ENCODE measurements at places on chromosomes 2 and 18.

- DNase-seq = no peak
These were observed 184.2 kb downstream of the GLI2 start for GRCh38 chr2:120919771-120920453.

- no peak for DNase-seq
These were observed 32.2 kb upstream of the SPRED2 start for GRCh38 chr2:65464604-65465003.

GRCh38 chr2:227888289-227888688 lies 16.9 kb downstream of the DAW1 start:
- DNase-seq = no peak

- DNase-seq = no peak
These were observed 458.8 kb downstream of the METTL4 start for GRCh38 chr18:2112435-2113045.

DNA sequence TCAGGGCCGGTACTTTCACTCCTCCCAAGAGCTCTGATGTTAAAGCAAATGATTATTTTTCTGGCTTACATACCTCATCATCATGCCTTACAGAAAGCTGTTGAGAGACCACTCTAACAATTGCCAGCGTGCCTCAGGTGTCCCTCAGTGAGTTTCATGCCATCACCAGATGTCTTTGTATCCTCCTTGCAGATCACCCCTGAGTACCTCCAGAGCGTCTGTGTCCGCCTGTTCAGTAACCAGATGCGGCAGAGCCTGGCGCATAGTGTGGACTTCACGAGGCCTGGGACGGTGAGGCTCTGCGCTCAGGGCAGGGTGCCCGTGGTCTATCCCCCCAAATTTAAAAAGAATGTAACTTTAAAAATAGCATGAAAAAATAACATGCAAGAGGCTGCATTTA lies 41.3 kb downstream of the ARMC9 start:
- no peak for DNase-seq

- no peak for DNase-seq
These were observed 181.4 kb downstream of the MYO5B start for GRCh38 chr18:50013363-50014138.

- no peak for DNase-seq
These were observed 81.1 kb downstream of the LRRFIP1 start for GRCh38 chr2:237708491-237708890.

DNA sequence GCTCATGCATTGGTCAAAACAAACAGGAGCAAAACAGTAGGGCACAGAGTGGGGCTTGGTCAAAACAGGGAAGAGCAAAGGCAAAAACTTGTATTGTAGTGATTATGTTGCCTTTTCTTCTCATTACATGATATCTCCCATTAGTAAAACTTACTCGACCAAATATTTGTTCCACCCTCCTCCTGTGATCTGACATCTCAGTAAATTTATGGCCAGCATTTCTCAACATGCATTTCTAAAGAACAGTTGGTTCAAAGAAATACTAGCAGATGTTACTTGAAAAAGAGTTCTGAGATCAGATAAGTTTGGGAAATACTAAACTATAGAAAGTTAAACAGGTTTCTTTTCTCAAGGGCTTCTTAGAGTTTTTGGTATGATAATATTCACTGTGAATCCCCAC lies 423.1 kb downstream of the FIGN start:
- no peak for DNase-seq

DNA sequence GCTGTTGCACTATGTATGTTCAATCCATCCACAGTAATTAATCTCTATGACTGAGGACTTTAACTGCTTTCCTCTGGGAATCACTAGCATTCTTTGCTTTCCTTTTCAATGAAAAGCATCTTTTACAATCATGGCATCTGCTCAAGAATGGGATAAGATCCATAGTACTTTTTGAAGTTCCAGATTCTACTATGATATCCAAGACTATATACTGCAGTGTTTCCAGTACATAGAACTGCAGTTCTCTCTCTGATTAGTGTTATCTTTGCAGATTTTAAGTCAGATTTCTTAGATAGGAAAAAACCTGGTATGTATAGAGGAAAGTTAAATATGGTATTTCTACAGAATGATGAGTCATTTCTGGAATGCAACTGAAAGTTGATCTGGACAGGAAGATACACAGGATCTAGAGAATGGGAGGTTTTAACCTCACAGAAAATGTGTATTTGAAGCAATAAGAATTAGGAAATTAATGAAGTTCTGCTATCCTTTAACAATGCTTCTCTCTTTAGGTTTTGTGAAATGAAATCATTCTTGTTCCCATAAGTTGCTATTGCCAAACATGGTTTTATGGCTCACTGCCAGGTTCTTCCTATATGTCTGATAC lies 670.7 kb downstream of the ERBB4 start:
- DNase-seq = peak; percentile 13

DNA sequence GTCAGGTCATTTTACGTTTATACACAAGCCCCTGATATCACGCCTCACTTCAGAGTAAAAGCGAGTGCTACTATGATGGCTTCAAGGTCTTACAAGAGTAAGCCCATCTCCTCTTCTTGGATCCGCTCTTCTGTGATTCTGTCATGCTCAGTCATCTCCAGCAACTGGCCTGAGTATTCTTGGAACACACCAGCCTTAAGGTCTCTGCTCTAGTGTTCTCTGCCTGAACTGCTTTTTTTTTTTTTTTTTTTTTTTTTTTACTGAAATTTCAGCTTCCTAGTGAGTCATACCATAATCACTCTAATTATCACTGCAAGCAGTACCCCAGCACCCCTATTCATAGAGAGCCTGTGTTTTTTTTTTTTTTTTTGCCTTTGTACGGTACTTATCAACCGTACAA lies 1228.9 kb downstream of the CNTNAP5 start:
- no peak for DNase-seq

DNA sequence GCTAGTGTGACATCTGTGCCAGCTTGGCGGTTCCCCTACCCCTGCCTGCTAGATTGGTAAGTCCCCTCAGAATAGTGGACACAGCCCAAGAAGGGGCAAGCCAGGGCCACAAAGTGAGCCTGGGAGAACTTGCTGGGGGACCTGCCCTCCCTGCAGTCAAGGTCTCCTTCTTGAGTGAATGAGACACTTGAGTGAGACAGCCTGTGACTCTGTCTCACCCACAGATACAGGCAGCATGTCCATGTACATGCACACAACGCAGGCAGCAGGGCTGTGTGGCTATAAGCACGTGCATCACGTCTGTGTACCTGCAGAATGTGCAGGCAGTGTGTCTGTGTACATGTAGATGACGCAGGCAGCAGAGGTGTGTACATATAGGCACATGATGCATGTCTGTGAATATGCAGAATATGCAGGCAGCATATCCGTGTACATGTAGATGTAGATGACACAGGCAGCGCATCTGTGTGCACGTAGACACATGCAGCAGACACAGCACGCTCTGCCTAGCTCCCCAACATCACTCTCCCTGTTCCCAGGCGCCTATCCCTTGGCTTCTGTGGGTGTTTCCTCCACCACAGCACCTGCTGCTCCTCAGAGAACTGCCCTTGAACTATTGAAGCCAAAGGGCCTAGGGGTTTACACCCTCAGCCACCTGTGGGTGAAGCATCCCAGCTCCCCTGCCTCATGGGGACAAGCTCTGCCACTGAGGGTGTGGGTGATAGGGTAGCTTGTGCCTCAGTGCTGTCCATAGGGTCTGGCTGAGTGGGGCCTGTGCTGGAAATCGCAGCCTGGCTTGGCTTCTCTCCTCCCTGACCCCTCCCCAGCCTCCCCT lies 147.2 kb upstream of the TWIST2 start:
- no peak for DNase-seq

DNA sequence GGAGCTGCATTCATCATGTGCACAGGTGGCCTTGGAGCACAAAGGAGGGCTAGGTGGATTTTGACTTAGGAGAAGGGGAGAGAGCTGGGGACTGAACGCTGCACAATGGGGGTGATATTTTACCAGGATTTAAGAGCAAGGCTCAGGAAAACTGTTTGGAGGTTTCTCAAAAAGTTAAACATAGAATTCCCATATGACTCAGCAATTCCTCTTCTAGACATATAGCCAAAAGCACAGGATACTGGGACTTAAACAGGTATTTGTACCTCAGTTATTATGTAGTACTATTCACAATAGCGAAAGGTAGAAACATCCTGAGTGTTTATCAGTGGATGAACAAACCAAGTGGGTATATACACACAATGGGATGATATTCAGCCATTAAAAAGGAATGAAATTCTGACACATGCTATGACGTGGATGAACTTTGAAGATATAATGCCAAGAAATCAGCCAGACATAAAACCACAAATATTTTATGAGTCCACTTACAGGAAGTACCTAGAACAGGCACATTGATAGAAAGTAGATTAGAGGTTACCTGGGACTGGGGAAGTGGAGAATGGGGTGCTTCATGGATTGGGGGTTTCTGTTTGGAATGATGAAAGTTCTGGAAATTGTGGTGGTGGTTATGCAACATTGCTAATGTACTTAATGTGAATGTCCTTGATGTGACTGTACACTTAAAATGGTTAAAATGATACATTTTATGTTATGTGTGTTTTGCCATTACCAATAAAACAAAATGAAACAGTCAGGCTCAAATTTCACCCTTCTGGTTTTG lies 216.9 kb downstream of the HAUS1 start:
- DNase-seq = no peak

GRCh38 chr2:8413589-8414135 lies 268.2 kb upstream of the ID2 start:
- DNase-seq = no peak

DNA sequence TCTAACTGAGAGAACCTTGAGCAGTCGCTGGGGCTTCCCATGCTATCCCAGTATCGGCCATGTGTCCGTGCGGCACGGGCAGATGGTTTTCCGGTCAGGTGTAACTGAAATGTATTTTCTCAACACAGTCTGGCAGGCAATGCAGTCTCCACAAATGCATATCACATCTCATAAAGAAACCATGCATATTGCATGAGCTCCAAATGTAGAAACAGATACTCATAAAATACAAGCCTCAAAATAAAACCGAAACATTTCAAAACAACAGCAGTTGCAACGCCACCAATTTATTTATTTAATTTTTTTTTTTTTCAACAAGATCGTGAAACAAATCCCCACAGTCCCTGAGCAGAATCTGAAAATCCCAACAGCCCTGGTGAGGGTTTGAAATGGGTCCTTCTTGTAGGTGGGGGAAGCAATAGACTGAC lies 299.4 kb downstream of the LPIN1 start:
- peak; percentile 86 for DNase-seq

GRCh38 chr18:75884728-75885127 lies 457.2 kb upstream of the SMIM21 start:
- DNase-seq = no peak

- no peak for DNase-seq
These were observed 29.4 kb upstream of the MBP start for GRCh38 chr18:77161961-77162360.

DNA sequence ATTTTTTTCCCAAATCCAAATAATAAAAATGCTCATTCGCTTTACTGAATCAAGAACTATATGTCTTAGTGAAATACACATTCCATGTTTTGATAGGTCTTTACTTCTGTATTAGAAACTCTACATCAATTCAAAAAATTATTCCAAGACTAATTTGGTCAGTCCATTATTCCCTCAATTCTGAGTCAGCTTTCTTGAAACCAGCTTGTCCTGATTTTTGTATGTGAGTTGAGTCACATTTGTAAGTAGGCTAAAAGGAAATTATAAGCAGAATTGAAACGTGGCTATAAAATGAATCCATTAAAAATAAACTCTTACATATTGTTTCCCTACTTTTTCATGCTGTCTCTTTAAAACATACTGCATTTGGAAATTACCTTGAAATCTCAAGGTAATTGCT lies 113.0 kb downstream of the DNER start:
- DNase-seq = no peak

DNA sequence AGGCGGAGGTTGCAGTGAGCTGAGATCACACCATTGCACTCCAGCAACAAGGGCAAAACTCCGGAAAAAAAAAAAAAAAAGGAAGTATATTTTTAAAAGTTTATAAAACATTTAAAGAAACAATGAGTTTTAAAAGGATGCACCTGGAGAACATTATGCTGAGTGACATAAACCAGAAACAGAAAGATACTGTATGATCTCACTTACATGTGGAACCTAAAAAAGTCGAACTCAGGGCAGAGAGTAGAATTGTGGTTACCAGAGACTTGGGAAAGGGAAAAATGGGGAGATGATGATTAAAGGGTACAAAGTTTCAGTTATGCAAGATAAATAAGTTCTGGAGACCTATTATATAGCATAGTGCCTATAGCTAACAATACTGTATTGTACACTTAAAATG lies 52.8 kb upstream of the RTN4 start:
- DNase-seq = no peak

DNA sequence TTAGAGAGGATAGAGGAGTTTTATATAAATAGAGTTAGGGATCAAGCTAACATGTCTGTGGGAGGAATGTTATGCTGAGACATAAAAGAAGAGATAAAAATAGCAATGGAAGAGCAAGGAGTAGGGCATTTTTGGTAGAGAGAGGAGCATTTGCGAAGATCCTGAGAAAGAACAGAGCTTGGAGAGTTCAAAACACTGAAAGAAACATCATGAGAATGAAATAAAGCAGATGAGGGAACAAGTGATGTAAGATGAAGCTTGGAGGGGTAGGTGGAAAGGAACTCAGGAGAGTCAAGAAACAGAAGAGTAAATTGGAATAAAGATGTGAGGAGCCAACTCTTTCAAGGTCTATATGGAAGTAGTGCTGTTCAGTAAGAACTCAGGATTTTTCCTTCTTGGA lies 308.6 kb downstream of the PARD3B start:
- DNase-seq = no peak

DNA sequence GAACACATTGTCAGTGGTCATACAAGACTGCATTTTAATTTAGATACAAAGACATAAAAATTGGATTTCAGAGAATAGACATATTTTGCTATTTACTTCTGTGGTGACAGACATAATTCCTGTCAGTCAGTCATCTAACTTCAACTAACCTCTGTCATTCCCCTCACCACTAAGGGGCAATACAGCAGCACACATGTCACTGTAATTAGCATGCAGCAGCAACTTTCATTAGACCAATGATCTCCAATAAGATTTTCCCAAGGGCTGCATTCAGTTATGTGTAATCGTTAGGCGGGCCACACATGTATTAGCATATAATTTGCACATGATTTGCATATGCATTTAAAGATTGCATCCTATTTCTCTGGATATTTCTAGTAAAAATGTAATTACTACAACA lies 624.5 kb downstream of the NR4A2 start:
- no peak for DNase-seq

DNA sequence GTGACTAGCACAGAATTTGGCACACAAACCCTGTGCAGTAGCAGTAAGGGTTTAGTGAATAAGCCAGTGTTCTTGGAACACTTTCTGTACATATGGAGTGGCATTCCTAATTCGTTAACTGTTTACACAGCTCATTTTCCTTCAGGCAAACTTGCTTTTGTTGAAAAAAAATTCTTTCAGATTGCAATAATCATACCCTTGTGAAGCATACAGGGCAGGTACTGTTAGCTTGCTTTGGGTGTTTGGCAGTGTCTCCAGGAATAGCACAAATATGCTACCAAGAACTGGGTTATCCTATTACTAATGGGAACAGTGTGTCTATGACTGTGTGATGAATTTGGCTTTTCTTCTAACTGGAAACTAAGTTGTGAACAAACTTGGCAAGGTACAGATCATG lies 33.4 kb downstream of the UGP2 start:
- no peak for DNase-seq

- DNase-seq = no peak
These were observed 242.6 kb downstream of the PHLPP1 start for GRCh38 chr18:62957885-62958472.

- DNase-seq = no peak
These were observed 14.4 kb upstream of the ALLC start for GRCh38 chr2:3643371-3644245.

GRCh38 chr2:156704132-156704531 lies 268.0 kb downstream of the GPD2 start:
- no peak for DNase-seq

GRCh38 chr2:186925514-186925913 lies 76.5 kb upstream of the ZSWIM2 start:
- no peak for DNase-seq

- DNase-seq = peak; percentile 82
These were observed 6.5 kb downstream of the SPR start for GRCh38 chr2:72893594-72894319.

Measured in NCI-H1694 treated with DMSO at 0.1 percent for 48 hours (cell line).